ENCODE measurements at places on chromosomes 2 and 18. TPM values are rescaled to one million over a fixed set of nuclear protein-coding genes. Genes with fewer than 3 reads are reported as not detected.

GRCh38 chr2:25312958-25313710 is 28.6 kb downstream of the DNMT3A start:
- DNase-seq: no peak

GRCh38 chr2:30113617-30114293 is 33.1 kb upstream of the YPEL5 start:
- peak; percentile 83 for DNase-seq

DNA sequence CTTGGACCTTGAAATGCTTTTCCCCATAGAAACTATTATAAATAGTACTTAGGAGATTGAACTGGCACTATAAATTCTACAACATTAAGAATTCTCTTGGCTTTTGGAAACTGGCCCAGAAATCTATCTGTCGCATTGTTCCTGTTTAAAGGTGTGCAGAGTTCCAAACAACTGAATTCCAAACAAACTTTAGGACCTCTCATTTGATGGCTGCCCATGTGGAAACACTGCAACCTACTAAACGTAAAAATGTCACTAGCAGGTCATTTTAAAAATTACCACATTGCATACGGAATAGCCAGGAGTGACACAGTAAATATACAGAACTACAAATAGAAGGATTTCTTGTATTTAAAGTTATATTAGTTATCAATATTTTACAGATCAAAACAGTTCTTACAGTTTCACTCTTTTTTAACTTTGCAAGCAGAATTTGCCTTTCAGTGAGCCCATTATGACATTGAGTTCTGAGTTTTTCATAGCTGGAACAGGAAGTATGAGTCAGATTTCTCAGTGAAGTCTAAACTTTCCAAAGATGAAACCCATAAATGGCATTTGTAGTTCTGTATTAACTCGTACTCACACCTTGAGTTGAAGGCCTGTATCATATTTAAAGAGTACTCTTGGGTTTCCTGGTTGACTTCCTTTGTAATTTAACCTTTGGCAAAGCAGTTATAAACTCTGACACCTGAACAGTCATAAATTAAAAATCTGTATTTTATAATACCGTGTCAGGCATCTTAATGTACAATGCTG is 142.3 kb upstream of the BOD1L2 start:
- peak; percentile 57 for DNase-seq

DNA sequence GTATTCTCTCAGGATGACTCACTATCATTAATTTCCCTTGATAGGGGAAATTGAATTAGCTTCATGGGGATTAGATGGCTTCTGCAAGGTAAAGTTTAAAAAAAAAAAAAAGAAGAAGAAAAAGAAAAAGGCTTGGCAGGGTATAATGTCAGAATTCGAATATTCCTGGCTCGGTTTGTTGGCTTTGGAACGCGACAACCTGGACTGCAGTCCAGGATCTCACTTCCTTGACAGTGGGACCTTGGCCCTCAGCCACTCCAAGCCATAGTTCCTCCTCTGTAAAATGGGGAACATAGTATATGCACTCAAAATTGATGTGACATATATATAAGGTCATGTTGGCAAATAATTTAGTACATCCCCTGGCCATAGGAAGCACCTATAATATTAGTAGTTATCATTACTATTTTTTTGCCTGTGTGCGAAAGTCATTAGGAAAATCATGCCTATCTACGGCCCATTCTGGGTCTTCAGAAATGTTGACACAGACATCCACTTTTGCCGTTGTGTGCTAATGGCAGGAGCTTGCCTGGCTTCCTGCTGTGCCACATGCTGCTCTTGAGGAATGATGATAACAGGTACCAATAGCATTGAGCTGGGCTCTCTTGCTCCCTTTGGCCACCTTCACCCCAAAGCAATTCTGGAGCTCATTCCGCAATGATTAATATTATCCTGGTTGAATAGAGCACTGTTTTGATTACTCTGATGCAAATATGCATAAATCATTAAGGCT is 97.9 kb downstream of the MTCL1 start:
- no peak for DNase-seq

DNA sequence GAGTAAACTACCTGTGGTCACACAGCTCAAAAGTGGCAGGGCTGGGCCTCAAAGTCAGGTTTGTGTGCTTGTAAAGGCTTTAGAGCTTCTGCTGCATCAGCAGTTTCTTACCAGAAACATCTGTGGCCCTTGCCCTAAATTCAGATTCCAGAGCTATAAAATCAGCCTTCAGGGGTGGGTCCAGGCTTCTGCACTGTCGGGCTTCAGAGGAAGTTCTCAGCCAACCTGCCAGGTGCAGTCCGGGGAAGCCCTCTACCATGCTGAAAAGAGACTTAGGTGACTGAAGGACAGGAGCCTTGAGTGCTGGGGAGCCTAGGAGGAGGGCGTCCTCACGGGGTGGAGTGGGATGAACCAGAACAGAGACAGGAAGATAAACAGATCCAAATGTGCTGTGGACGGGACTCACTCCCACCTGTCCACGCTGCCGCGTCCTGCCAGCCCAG is 69.9 kb upstream of the HS6ST1 start:
- no peak for DNase-seq

DNA sequence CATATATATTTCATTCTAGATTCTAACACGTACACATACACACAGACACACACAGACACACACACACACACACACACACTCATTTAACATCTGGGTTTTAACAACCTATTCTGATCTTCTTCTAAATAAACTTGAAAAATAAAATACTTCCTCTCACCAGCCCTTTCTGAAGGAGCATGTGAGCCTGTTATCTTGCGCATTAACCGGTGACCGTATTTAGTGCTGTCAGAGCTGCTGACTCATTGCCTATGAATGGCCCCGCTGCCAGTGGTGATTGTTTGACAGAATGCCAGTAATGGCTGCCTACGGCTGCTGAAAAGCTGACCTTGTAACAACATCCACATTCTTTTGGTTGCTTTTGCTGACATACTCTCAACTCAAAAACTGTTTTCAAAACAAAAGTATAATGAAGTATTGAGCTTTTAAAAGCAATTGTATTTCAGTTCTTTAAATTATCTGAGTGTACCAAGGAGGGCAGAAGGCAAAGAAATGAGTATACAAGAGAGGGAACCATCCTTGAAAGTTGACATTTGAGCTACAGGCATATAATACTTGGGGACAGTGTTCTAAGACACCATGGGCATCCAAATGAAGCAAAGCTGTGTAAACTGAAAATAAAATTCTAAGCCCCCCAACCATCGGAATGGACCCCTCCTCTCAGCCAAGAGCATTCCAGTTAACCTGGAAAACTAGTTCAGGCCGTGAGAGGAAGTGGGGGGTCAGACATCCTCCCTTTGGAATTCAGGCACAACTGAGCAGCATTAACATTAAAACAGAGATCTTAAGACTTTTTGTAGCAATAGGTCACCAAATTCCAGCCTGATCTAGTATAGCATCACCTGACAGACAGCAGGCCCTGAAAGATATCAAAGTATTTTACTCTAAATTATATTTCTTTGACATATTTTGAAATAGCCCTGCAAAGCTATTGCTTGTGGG is 50.2 kb upstream of the DTNA start:
- DNase-seq: peak; percentile 98

DNA sequence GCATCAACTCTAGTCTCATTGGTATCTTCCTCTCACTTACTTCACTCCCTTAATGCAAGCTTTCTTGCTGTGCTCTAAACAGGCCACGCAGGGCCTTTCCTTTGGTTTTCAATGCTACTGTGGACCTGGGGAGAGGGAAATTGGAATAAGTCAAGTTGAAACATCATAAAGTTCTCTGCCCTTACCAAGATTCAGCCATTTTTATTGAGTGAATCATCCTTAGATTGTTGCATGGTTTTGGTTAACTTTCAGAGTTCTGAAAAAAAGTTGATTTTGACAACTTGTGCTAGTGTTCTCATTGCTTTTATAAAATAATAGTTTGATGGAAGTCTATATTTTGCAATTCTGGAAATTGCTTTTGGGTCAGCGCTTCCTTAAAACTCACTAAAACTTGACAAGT is 852.8 kb upstream of the ACVR2A start:
- DNase-seq: peak; percentile 51

DNA sequence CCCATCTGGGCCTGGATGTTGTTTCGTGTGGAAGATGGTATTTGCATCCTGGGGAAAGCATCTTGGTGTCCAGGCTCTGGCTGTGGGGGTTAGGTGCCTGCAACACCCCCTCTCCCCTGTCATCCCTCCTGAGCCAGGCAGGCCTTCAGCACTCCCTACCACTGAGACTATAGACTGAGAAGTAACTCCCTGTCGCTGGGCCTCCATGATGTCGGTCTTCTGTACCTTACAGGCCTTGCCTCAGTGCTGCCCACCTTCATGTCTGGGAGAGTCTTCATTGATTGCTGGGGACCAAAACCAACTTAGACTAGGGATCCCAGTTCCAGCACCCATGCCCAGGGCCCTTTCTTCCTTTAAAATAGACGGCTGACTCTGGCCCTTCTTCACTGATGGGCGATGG is 33.1 kb upstream of the DNMT3A start:
- DNase-seq: no peak

DNA sequence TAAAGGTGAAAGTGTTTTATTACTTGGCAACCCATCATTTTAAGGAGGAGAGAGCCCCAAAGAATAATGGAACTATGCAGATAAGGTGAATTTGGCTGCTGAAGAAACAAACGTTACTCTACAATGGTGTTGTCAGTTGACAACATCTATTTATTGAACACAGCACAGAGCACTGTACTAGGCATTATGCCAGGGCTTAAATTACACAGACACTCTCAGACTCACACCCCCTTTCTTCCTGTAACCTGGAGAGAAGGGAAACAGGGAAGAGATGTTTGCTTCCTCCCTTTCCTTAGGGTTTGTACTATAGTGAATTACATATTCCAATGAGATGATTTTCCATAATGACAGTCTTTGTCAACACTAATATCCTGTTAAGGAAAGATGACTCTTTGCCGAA is 94.0 kb upstream of the ATP5MC3 start:
- DNase-seq: no peak

DNA sequence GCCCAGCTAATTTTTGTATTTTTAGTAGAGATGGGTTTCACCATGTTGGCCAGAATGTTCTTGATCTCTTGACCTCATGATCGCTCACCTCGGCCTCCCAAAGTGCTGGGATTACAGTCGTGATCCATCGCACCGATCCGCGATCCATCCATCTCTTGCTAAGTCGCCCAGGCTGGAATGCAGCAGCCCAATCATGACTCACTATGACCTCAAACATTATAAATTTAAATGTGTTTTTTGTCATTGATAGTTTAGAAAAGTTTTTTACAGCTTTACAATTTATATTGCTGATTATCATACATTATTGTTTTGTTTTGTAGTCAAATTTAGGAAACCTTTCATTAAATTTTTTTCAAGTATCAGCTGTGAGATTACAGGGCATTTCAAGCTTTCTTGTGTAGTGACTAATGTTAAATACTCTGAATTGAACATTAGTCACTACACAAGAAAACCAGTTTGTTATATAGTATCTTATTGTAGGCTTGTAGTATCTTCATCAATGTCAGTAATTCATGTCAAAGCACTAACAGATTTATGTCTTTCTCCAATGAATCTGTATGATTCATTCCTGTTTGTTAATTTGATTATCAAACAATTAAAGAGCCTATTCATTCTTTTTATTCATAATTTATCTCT is 37.5 kb downstream of the NR4A2 start:
- no peak for DNase-seq

- DNase-seq: peak; percentile 83
Measured at GRCh38 chr2:237858294-237859081, 935 bp upstream of the RAMP1 start.

GRCh38 chr2:38423763-38424162 is 46.7 kb upstream of the ATL2 start:
- DNase-seq: peak; percentile 16

GRCh38 chr2:70087702-70088597 is 673 bp downstream of the PCBP1 start:
- peak; percentile 52 for DNase-seq

- DNase-seq: no peak
Measured at GRCh38 chr2:101466426-101466825, 8.5 kb downstream of the RFX8 start.

DNA sequence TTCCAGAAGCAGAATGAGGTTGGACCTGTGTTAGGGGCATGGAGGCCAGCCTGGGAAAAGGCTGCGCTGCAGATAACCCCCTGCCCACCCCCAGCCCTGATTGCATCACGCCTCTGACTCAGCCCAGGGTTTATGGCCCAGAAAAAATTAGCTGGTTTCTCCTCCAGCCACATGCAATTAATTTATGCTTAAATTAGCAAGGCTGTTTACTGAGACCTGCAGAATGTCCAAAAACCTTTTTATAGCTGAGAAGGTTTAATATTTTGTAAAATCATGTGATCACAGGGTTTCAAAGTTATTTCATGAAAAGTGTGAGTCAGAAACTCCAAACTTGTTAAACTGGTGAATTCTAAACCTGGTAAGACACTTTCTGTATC is 123.1 kb upstream of the HDAC4 start:
- DNase-seq: no peak

DNA sequence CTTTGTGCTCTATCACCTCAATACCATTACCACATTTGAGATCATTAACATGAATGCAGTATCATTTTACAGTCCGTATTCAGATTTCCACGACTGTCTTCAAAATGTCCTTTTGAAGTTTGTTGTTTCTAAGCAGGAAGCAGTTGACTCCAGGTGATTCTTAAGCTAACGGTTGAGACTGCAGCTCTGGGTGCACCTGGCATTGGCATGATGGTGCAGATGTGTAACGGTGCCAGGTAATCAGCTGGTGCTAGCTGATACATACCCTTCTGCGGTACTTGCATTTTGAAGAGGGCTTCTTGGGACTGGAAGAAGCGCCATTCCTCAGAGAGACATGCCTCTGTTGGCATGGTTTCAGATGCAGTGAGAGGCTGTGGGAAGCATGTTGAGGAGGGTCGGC is 19.5 kb downstream of the SIGLEC15 start:
- no peak for DNase-seq

DNA sequence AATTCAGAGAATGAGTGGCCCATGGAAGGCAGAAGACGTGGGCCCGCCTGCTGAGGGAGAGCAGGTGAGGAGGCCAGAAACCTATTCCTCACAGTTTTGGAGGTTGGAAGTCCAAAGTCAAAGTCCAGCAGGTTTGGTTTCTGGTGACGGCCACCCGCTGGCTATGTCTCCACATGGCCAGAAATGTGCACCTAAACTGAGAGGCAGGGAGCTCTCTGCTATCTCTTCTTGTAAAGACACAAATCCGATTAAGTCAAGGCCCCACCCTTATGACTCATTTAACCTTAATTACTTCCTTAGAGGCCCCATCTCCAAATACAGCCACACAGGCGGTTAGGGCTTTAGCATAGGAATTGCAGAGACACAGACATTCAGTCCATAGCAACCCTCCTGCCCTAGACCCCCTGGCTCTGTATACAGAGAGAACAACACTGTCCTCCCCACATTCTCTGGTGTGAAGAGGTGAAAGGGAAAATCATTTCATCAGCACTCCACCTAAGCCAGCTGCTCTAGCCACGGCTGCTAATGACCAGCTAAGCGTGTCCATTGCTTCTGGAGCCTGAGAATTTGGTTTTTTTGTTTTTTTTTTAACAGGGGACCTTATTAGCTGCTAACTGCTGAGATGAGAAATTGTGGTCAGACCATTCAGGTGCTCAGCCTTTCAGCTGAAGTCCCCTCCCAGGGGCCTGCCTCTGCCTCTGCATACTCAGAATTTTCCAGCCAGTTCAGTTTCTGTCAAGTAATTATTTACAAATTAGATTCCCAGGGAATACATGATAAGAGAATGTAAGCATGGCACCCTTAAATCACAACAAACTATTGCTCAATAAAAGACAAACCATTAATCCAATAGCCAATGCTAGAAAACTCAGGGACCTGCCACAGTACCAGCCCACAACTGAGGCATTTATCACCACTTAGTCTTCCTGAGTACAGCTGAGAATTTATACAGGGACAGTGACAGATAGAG is 368.7 kb upstream of the ID2 start:
- peak; percentile 13 for DNase-seq

The RAB27B gene
- total RNA-seq: 1.7 TPM

The IRS1 gene
- 29.7 TPM for total RNA-seq

The RBBP8 gene
- total RNA-seq: 80.1 TPM

The RNF152 gene
- 12.8 TPM for total RNA-seq

Measured in fibroblast of the aortic adventitia (primary cell).